Trophoblast cell (in vitro differentiated cells and primary cell): ENCODE measurements at places on chromosomes 6 and 20.

GRCh38 chr6:112330879-112331265 is 16.3 kb upstream of the RFPL4B start:
- no peaks in the 10 kb centered on the region for H3K36me3 ChIP-seq
- no peaks in the 10 kb centered on the region for H3K27me3 ChIP-seq
- no peaks in the 10 kb centered on the region for H3K4me1 ChIP-seq
- no peak overlapping the region for H3K27ac ChIP-seq
- no peak overlapping the region for H3K4me3 ChIP-seq

- no peak for DNase-seq
- H3K27ac ChIP-seq: no peak overlapping the region
- H3K4me3 ChIP-seq: no peak overlapping the region
- H3K36me3 ChIP-seq: no peaks in the 10 kb centered on the region
These were observed 26.8 kb downstream of the PPP1R14C start for GRCh38 chr6:150169609-150170008.

GRCh38 chr6:111468329-111469012 is 14.5 kb downstream of the REV3L start:
- H3K4me1 ChIP-seq: no peaks in the 10 kb centered on the region
- H3K27me3 ChIP-seq: no peaks in the 10 kb centered on the region
- DNase-seq: peak; percentile 80

DNA sequence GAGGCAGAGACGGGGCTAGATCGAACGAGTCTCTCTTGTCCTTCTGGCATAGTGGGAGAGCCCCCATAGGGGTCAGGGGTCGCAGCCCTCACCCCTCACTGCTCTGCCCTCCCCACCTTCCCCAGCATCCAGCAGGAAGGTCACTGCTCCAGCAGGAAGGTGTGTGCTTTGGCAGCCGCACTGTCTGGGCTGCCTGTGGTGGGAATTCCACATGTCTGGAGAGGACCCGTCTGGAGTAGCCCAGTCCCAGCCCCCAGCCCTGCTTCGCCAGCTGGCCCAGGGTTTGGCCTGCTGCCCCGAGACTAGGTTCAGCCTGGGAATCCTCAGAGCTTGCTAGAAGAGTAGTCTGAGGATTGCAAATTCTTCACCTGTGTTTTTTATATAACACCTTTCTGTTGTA is 2.5 kb upstream of the R3HDML start:
- H3K27ac ChIP-seq: no peak overlapping the region
- no peak for DNase-seq
- H3K4me3 ChIP-seq: no peak overlapping the region
- peaks cover 24% of the 10 kb centered on the region for H3K4me1 ChIP-seq
- no peaks in the 10 kb centered on the region for H3K36me3 ChIP-seq
- no peaks in the 10 kb centered on the region for H3K27me3 ChIP-seq

- no peaks in the 10 kb centered on the region for H3K27me3 ChIP-seq
- no peak overlapping the region for H3K27ac ChIP-seq
- no peaks in the 10 kb centered on the region for H3K36me3 ChIP-seq
- no peaks in the 10 kb centered on the region for H3K4me1 ChIP-seq
- DNase-seq: no peak
- H3K4me3 ChIP-seq: no peak overlapping the region
These were observed 45.8 kb upstream of the ARID1B start for GRCh38 chr6:156731396-156731795.

- no peaks in the 10 kb centered on the region for H3K27me3 ChIP-seq
- H3K4me3 ChIP-seq: no peak overlapping the region
These were observed 185.1 kb downstream of the SMOC2 start for GRCh38 chr6:168626046-168626602.

GRCh38 chr6:6856538-6857523 is 250.9 kb upstream of the RREB1 start:
- no peaks in the 10 kb centered on the region for H3K27me3 ChIP-seq
- H3K36me3 ChIP-seq: no peaks in the 10 kb centered on the region
- peak overlapping the region; percentile 35 for H3K27ac ChIP-seq

GRCh38 chr20:33915726-33916331 is 77.9 kb upstream of the RALY start:
- H3K27me3 ChIP-seq: no peaks in the 10 kb centered on the region
- H3K4me1 ChIP-seq: peaks cover 5% of the 10 kb centered on the region
- H3K27ac ChIP-seq: no peak overlapping the region
- H3K36me3 ChIP-seq: no peaks in the 10 kb centered on the region
- DNase-seq: peak; percentile 21

- no peaks in the 10 kb centered on the region for H3K36me3 ChIP-seq
- H3K4me3 ChIP-seq: no peak overlapping the region
- peaks cover 26% of the 10 kb centered on the region for H3K27me3 ChIP-seq
- peaks cover 2% of the 10 kb centered on the region for H3K4me1 ChIP-seq
These were observed 392 bp downstream of the PSMB8 start for GRCh38 chr6:32843331-32843978.

GRCh38 chr6:163935158-163935762 is 520.7 kb downstream of the QKI start:
- H3K4me1 ChIP-seq: no peaks in the 10 kb centered on the region
- H3K36me3 ChIP-seq: no peaks in the 10 kb centered on the region
- no peak for DNase-seq
- H3K4me3 ChIP-seq: no peak overlapping the region

DNA sequence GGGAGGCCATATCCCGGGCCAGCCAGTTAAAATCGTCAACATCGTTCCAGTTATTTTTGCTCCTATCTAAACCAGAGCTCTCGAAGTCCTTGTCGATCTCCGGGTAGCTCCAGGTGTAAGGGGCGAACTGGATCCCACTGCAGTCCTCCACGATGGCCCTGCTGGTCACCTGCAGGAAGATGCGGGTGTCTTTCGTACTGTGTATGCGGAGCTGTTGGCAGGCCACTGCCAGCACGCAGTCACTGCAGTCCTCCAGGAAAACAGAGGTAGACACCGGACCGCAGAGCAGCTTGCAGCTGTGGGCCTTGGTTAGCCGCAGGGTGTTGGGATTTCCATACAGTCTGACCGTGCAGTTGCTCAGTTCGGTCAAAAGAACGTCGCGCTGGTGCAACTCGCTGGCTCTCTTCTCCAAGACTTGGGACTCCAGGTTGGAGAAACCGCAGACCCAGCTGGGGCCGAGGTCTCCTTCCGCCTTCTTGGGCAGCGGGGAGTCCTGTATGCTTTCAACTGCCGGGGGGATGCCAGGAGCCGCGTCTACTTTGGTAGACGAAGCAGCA is 742 bp downstream of the TBCC start:
- DNase-seq: peak; percentile 81
- H3K27me3 ChIP-seq: no peaks in the 10 kb centered on the region
- peak overlapping the region; percentile 97 for H3K4me3 ChIP-seq

DNA sequence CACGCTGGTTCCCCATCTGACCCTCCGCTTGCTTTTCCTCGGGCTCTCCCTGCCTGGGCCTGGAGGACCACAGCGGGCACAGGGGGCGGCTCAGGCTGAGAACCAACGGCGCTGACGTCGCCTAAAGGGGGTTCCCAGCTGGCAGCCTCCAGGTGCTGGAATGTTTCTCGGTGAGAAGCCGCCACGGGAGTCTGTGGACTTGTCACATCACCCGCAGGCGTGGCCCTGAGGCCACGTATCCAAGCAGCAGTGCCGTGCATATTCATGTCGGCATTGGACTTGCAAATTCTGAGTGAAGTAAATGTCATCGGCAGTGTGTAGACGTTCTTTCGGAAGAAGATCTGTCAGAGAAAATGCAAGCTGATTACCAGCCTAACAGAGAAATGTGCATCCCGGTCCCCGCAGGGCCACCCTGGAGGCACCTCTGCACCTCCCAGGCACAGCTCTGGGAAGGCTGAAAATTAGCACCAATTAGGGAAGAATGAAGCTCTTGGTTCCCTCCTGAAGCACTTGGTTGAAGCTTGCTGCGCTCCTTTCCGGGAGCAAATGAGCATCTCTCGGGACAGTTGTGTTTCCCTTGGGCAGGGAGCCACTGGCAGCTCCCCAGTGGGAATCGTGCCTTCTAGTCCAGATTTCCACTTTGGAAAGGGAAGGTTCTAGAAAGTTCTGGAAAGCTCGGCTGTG is 24.3 kb downstream of the NTSR1 start:
- no peaks in the 10 kb centered on the region for H3K4me1 ChIP-seq
- H3K27ac ChIP-seq: no peak overlapping the region
- no peak overlapping the region for H3K4me3 ChIP-seq
- H3K36me3 ChIP-seq: no peaks in the 10 kb centered on the region

GRCh38 chr20:10716855-10717254 is 43.1 kb upstream of the JAG1 start:
- no peaks in the 10 kb centered on the region for H3K27me3 ChIP-seq
- DNase-seq: no peak
- H3K27ac ChIP-seq: no peak overlapping the region
- H3K4me1 ChIP-seq: no peaks in the 10 kb centered on the region
- no peaks in the 10 kb centered on the region for H3K36me3 ChIP-seq

GRCh38 chr6:51049288-51049982 is 230.8 kb downstream of the TFAP2B start:
- no peaks in the 10 kb centered on the region for H3K27me3 ChIP-seq
- H3K36me3 ChIP-seq: no peaks in the 10 kb centered on the region
- no peak overlapping the region for H3K4me3 ChIP-seq
- DNase-seq: no peak

GRCh38 chr6:152948150-152948768 is 34.6 kb downstream of the FBXO5 start:
- peak; percentile 10 for DNase-seq
- no peaks in the 10 kb centered on the region for H3K36me3 ChIP-seq
- H3K4me1 ChIP-seq: peaks cover 3% of the 10 kb centered on the region
- H3K27ac ChIP-seq: no peak overlapping the region

DNA sequence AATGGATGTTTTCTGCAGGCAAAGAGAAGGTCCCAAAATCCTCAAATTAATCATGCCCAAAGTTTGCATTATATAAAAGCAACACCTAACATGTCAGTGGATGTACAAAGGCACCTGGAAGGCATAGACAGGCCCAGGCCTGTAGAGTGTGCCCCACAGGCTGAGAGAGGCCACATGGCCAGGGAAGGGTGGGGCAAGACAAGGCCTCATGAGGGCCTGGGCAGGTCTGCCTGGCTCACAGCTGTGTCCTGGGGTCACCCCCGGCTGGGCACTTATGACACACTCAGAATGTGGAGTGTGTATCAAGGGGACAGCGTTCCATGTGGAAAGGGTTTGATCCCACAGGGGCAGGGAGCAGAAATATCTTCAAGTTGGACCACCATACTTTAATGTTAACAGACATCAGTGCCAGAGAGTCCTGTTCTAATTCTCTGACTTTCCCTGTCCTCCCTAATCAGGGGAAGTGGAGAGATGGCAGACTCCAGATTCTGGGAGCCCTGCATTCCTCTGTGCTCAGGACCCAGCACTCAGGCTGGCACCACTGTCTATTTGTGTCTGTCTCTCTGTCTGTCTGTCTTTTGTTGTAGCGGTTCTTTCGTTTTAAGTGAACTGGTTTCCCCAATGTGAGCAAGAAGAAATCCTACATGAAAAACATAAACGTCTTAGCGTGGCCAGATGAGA is 178.3 kb upstream of the FOXA2 start:
- H3K4me1 ChIP-seq: peaks cover 13% of the 10 kb centered on the region
- H3K36me3 ChIP-seq: no peaks in the 10 kb centered on the region
- no peaks in the 10 kb centered on the region for H3K27me3 ChIP-seq
- no peak overlapping the region for H3K27ac ChIP-seq
- H3K4me3 ChIP-seq: no peak overlapping the region
- DNase-seq: peak; percentile 35

DNA sequence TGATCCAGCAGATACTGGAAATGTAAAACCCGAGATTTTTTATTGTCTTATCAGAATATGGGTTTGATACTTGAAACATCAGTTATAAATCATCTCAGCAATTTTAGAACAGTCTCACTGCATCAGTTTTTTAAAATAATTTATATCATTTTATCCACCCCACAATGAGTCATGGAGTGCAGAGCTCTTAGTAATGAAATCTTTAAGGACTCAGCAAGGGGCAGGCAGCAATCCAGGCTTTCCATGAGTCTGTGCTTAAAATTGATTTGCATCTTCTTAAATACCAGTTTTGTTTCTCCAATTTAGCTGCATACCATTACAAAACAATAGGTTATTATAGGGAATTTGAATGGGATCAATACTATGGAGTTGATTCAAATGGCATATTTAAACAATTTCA is 832.3 kb downstream of the C6orf118 start:
- no peaks in the 10 kb centered on the region for H3K36me3 ChIP-seq
- H3K27ac ChIP-seq: no peak overlapping the region
- no peak overlapping the region for H3K4me3 ChIP-seq
- no peak for DNase-seq

DNA sequence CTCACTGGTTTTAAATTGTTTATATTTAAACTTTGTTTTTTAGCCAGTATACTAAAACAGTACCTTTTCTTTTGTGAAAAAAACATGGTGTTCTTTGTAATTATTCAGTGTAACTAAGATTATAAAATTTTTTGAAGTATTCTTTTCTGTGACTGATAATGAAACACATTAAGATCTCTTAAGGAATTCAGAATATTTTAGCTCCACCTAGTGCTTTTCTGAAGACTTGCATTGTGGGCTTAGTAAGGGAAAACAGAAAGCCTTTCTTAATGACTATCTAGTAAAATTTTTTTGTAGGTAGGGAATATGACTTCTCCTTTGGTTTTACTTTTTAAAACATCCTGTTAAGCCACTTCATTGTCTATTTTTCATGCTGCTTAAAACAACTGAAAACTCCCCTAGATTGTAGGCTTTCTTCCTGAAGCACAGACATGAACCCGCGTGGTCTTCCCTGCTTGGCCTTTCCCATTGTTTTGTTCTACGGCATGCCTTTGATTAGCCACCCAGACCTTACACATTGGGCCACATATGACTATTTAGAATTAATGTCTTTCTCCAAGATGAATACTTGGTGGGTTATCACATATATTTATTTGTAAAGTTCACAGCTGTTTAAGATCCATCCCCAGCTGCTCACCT is 72.1 kb downstream of the AFDN start:
- H3K4me1 ChIP-seq: no peaks in the 10 kb centered on the region
- no peak overlapping the region for H3K4me3 ChIP-seq
- no peak overlapping the region for H3K27ac ChIP-seq
- H3K36me3 ChIP-seq: peaks cover 27% of the 10 kb centered on the region

DNA sequence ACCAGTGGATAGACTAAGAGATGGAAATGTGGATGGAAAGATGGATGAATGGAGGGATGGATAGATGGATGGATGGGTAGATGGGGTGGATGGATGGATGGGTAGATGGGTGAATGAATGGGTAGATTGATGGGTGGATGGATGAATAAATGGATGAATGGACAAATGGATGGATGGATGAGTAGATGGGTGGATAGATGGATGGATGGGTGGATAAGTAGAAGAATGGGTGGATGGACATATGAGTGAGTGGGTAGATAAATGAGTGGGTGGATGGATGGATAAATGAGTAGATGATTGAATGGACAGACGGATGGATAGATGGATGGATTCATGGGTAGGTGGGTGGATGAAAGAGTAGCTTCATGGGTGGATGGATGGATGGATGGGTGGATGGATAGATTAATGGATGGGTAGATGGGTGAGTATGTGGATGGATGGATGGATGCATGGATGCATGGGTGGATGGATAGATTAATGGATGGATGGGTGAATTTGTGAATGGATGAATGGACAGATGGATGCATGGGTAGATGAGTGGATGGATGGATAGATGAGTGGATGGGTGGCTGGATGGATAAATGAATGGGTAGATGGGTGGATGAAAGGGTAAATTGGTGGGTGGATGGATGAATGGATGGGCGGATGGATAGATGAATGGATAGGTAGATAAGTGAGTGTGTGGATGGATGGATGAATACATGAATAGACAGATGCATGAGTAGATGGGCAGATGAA is 29.5 kb upstream of the KCNB1 start:
- DNase-seq: no peak
- peaks cover 5% of the 10 kb centered on the region for H3K36me3 ChIP-seq
- H3K27ac ChIP-seq: no peak overlapping the region
- no peaks in the 10 kb centered on the region for H3K27me3 ChIP-seq

- DNase-seq: no peak
- no peaks in the 10 kb centered on the region for H3K36me3 ChIP-seq
- H3K27ac ChIP-seq: no peak overlapping the region
- no peaks in the 10 kb centered on the region for H3K27me3 ChIP-seq
- H3K4me3 ChIP-seq: no peak overlapping the region
These were observed 95.2 kb downstream of the JAG1 start for GRCh38 chr20:10578607-10579006.
